ENCODE measurements at places on chromosomes 11 and 22. TPM values are rescaled to one million over a fixed set of nuclear protein-coding genes. Genes with fewer than 3 reads are reported as not detected.

- no peak for DNase-seq
These were observed 11.5 kb upstream of the FADD start for GRCh38 chr11:70191495-70192140.

DNA sequence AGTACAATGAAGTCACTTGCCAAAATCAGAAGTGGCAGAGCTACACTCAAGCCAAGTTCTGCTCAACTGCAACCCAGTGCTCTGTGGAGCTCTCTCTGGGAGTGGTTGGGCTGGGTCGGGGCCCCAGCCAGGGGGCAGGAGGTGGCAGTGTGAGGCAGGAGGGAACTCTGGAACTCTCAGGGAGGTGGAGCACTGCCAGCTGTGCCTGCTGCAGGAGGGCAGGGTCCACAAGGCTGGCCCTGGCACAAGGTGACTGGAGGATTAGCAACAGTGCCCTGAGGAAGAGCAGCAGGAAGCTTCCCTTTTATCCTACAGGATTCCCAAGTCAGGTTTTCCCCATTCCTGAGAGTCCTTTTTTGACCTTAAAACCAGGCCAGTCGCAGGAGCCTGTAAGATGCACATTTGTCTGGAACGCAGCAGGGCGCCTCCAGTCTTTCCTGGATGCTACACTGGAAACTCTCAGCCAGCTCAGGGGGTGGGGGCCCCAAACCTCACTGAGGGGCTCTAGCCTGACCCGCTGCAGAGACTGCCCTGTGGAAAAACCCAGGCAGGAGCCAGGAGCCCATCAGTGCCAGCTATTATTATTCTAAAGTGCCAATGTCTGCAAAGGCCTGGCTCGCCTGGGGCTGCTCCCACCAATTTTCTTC, 31.8 kb downstream of the DKK3 start:
- DNase-seq = no peak

DNA sequence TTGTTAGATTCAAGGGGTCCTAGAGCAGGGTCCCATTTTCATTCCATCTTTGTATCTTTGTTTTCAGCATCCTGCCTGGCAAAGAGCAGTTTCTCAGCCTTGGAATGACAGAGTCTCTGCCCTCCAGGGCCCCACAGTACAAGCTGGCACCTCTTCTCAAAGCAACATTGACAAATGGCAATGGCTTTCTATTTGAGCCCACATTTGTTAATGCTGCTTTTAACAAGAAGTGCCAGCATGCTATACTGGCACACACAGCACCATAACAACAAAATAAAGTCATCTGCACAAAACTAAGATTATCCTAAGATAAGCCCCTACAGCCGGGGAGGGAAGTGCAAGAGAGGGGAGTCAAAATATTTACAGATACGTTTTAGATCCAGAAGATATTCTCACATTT, 309.7 kb upstream of the C11orf87 start:
- DNase-seq = no peak

DNA sequence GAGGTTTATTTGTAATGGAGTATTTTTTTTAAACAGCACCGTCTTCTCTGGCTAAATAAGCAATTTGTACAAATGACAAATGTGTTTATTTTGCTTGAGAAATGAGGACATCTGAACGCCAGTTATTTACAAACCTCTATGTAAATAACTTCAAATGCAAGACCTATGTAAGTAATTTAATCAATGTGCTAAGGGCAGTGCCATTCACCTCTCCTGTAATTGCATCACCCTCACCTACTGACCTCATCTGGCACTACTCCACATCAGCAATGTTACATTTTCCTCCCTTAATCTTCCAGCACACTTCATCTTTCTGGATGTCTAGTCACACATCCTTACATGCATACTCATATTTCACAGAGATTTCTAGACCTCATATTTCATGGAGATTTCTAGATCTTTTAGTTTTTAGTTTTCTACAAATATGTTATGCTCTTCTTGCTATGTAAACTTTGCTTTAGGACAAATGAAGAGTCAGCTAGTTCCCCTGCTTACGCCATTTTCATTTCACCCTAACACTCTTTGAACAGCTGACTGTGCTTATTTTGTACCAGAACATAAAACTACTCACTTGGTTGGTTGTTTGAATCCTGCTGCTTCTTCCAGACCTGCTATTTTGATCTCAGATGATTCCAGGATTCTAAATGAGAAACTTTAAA, 238.6 kb downstream of the GRM5 start:
- no peak for DNase-seq

DNA sequence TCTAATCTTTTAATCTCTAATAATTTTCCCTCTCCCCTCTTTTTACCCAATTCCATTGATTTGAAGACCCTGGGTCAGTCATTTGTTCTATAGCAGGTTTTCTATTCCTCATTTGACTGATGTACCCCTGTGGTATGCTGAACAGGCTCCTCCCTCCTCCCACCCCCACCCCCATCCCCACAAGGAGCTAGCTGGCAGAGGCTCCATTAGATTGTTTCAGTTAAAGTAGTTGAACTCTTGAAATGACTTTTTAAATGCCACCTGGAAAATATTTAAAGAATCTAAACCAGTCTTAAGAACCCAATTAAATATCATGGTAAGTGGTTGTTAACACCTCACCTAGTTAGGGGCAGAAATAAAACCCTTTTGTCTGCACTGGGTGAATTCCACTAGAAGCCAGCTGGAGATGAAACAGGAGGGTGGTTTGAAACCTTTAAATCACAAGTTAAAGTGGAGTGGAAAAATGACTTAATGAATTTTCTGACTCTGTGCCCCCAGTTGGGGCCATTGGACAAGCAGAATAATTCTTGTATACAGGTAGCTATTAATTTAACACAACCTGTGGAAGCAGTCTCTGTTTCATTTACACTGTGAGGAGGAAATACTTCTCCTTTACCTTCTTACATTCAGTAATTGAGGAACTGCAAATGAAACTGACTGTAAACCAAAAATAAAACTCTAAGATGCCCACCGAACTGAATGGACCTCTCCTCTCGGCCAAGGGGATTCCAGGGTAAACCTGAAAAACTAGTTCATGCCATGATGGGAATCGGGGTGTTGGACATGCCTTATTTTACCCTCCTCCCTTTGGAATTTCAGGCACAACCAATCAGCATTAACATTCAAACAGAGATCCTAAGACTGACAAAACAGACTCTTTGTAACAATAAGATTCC, 30.7 kb downstream of the PRR5L start:
- DNase-seq = no peak

DNA sequence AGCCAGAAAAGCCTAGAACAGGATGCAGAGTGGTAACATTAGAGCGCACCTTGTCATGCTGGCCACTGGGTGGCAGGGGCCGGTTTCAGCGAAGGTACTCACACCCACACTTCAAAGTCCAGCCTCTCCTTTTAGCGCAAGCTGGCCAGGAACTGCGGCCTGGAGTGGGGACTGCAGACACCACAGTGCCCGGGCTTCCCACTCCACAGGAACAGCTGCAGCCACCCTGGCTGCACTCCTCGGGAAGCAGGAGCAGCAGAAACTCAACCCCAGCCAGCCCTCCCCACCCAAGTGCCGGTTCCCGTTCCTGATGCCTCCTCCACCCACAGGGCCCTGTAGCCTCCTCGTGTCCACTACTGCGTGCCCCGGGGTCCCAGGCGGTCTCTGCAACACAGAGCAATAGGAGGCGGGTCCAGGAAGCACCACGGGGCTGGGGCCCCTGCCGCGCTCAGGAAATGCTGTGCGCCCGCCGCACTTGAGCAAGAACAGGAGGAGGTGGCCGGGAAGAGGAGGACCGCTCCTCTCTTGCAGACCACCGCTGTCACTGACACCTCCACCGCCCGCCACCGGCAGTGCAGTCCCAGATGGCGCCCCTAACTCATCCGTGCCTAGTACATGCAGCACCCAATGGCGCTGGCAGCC, 2.2 kb downstream of the RFPL2 start:
- no peak for DNase-seq

DNA sequence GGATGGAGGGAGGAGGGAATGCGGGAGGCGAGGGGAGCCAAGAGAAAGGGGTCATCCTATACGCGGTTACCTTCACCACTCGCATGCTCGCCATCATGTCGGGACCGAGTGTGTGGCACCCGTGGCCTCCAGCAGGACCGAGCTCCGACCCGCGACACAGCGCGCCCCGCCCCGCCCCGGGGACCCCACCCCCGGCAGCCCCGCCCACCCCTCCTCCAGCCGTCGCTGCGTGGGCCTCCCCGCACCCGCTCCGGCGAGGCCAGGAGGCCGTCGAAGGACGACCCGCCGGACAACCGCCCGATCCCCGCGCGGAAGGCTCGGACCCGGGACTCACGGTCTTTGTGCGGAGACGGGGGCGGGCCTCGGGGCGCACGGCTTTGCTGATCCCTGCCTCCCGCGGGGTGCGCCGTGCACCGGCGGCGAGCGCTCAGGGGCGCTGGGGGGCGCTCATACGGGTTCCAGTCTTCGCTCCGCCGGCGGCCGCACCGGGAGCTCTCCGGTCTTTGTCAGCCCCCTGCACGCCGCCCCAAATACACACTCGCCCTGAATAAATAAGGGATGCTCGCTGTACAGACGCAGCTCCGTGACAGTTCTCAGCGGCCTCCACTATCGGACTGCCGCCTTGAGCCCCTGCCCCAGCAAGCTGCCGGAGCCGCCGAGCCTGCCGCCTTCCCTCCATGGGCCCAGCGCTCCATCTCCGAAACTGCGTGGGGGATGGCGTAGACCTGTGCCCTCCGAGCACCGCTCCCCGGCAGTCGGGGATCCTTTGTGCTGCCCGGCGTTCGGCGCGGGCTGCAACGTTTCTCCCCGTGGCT, at the start of gene UBE2L6:
Gene UBE2L6 (minus strand): TSS at position 158 of the 815 bp plus-strand sequence. CDS start 61 bp downstream, at position 97.
- DNase-seq = peak; percentile 38

GRCh38 chr11:75568616-75569219, 6.7 kb downstream of the SERPINH1 start:
- no peak for DNase-seq

- no peak for DNase-seq
These were observed 82.9 kb downstream of the OSBP2 start for GRCh38 chr22:30777587-30777986.

DNA sequence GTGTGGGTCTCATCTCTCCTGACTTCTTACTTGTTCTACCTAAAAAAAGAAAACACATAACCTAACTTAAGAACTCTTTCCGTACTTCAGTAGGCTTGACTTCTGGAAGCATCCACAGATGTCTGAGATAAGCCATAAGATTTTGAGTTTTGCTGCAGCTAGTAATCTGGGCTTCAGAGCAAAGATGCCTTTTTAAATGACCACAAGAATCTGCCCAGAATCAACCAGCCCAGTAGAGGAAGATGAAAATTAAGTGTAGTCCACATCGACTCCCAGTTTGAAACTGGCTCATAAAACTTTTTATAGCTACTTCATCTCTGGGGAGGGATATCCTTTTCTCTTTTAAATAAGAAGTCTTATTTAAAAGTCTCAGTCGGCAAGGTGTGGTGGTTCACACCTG, 10.7 kb downstream of the DENND5A start:
- no peak for DNase-seq

DNA sequence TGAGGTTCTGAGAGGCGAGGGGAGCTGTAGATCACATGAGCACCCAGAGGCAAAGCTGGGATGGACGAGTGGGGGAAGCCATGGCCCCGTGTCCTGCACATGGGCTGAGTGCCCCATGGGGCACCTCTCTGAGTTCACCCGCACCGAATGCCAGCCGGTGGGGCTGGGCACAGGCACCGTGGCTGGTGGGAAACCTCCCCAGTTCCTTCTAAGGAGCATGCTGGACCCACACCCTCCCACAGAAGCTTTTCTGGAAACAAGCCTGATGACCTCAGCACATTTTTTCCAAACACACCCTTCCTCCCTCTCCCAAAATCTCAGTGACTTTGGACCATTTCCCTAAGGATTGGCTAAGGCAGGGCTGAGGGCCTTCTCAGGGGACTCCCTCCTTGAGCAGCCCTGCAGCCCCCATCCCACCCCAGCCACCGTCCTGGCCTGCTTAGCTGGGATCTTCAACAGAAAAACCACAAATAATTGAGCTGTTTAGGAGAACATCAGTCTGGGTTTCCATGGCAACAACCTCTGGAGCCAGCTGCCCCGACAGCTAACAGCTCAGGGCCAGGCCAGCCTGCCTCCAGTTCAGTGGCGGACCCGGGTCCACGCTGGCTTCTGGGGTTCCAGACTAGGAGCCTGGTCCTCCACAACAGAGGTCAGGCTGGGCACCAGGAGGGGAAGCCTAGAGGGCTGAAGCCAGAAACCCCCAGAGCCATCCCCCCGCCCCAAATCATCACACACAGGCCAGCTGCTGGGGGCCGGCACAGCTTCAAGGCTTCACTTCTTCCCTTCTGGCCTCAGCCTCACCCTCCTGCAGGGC, 18.1 kb upstream of the LINC01488 start:
- peak; percentile 96 for DNase-seq

GRCh38 chr11:124761301-124762104, 587 bp downstream of the ESAM start:
- DNase-seq = no peak

DNA sequence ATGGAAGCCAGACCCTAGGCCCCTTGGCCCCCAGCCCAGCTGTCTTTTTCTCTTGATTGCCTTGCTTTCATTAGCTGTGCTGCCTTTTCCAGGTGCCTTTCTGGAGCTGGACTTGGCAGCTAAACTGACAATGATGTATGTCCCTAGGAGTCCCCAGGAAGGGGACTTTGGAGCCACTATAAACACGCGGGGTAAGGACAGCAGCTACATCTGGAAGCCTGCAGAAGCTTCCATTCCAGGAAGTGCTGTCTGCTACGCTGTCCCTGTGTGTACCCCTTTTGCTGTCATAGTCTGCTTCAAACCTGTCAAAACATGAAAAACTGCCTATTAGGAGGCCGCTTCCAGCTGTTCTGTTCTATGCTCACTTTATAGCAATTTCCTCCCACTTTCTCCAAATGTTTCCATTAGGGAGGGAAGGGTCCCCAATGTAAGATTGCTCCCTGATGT, 153.3 kb upstream of the RAG2 start:
- DNase-seq = peak; percentile 60

- no peak for DNase-seq
These were observed 412.7 kb downstream of the ETS1 start for GRCh38 chr11:128174465-128175291.

DNA sequence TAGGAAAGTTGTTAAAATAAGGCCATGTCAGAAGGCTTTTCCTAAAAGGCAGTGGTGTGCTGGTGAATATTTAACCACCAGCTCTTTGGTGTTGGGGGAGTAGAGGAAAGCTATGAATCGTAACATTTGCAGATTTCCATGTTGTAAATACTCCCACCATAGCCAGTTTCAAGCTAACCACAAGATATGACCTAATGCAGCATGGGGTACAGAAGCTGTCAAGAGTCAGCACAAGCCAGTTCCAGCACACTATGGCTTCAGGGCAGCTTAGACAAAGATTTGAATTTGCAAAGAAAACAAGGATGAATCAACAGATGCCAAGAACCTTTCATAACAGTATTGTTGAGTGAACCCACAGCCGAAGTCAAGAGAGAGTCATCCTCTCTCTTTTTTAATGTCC, 40.0 kb downstream of the COMMD9 start:
- no peak for DNase-seq

- DNase-seq = peak; percentile 95
These were observed 59.4 kb upstream of the A4GALT start for GRCh38 chr22:42780070-42780540.

Gene GP1BB
- total RNA-seq = 2.0 TPM

Gene CASP5
- total RNA-seq = 0.39 TPM

Gene SERPINH1
- 311 TPM for total RNA-seq

Gene PRG2
- total RNA-seq = 6.8 TPM

Gene PGA4
- total RNA-seq = 3.5 TPM

Gene OR52R1
- not detected for total RNA-seq

Gene BLID
- 2.8 TPM for total RNA-seq
